ENCODE measurements at places on chromosomes 6 and 20.

GRCh38 chr6:163415620-163416556 lies 1.4 kb downstream of the QKI start:
- DNase-seq = peak; percentile 30

GRCh38 chr20:57135875-57136274 lies 130.6 kb downstream of the BMP7 start:
- no peak for DNase-seq

DNA sequence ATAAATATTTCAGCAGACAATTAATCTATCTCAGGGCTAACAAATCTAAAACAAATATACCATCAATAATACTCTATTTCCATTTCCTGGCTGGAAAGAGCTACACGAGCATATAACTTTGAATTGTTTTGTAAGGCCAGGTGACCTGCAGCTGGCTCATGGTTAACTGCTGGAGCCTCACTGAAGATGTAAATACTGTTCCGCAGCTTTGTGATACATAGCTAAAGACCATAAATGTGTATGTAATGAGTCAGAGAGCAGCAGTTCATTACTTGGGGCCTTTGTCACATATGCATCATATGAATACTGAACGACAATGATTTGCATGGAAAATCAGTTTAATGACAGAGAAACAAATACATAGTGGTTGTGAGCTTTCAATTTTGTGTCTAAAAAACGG lies 109.4 kb upstream of the CCN2 start:
- no peak for DNase-seq

DNA sequence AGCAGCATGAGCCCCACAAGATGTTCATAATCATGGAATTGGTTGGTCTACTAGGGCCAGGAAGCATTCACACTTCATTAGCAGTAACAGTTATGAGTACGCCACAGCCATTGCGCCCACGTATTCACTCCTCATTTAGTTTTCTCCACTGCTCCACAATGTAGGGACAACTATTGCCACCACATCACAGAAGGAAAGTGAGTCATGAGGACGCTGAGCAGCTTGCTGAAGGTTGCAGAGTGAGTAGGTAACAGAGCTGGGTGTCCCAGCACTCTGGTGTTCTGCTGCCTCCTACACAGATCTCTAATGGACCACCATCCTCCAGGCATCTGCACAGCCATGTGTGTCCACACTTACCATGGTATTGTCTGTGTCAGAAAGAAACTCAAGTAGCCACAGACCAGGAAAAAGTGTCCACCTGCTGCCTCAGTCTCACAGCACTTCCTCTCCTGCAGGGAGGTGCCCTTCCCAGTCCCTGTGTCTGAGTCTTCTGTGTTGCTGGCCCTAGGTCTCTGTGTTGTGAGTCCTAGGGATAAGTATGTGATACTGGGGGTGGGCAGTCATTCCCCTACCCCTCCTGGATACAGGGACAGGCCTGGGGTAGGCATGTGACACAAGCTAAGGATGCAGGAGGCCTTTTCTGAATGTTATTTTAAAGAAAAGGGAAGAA lies 103.9 kb downstream of the TTLL2 start:
- DNase-seq = no peak

- DNase-seq = no peak
Measured at GRCh38 chr6:13216236-13217014, 111.9 kb downstream of the TBC1D7 start.

DNA sequence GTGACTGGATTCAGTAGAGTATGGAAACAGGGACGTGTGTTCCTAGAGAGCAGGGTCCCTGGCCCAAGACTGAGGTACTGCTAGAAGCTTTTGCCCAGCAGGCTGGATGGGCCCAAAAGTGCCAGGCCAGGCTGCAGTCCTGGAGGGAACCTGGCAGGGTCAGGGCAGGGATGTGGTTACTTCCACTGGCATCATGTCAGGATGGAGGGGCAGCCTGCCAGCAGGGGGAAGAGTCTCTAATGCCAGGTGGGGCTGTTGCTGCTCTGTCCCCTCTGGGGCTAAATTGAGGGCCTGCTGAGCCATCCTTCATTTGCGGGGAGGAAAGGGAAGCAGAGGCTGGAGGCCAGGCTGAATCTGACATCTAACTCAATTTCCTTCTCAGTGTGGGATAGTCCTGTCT lies 17.2 kb downstream of the ZDHHC14 start:
- DNase-seq = no peak

GRCh38 chr20:40991181-40991889 lies 37.3 kb upstream of the TOP1 start:
- DNase-seq = no peak

DNA sequence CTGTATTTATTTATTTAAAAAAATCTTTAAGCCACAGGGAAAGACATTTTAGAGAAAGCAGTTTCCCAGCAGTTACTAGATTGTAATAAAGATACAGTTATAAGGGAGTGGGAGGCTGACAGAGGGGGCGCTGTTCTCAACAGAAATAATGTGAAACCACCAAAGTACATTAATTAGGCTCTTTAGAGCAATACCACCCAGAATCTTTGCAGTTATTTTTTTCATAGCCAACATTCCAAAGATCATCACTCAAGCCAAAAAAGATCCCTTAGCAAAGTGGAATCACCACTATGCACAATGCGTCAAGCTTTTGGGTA lies 331.3 kb upstream of the DEFB112 start:
- no peak for DNase-seq

- DNase-seq = no peak
Measured at GRCh38 chr20:8678098-8678776, 390.6 kb upstream of the PLCB4 start.

DNA sequence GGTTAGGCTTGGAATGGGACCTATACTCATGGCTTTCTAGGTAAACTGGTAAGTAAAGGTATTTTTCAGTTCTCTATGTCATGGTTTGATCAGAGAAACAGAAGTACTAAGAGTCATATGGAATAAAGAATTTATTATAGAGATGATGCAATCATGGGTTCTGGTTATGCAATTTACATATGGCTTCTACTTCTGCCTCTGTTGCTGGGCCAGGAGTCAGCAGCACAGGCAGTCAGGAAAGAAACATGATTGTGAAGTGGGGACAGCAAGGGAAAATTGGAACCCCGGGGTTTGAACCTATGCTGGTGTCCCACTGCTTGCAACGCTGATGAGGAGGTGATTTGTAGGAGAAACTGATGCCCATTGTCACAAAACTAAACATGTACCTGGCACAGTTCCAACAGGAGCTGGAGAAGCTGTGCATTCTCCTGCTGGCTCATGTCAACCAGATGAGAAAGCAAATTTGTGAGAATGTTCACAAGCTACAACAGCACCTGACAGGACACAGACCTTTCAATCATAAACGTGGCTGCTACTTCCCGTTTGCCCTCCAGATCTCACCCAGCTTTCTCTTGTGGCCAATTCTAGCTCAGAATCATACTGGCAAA lies 887.1 kb downstream of the TFAP2A start:
- DNase-seq = no peak

DNA sequence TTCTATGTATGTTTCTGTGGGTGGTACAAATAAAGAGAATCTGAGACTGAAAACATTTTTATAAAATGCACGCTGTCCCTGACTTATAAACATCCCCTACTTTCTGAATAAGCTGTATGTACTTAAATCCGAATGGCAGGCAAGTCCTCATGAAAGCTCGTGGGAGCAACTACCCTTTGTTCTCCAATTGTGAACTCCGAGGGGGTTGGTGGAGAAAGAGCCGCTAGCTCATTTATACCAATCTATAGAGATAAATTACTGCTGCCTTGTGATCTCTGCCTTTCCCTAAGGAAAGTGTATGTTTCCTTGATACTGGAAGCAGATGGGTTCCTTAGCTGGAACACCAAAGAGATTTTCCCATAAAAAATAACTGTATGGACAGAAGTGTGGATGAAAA lies 84.5 kb downstream of the GJA10 start:
- no peak for DNase-seq

DNA sequence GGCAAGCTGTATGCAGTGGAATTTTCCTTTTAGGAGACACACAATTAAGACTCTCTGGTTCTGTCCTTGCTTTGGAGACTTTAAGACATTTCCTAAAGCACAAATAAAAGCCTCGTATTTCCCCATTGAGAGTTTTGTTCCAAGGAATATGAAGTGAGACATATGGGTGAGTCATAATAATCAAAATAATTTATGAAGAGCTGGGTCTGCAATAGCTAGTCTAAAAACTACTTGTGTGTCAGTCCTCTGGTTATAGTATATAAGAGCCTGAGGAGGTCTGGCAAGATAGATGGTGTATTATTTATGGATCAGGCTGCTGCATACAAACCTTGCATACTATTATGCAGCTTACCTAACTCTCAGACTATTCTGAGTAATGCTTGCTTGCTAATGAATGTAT lies 142.6 kb downstream of the ADGRG6 start:
- DNase-seq = no peak

- DNase-seq = no peak
Measured at GRCh38 chr6:56951049-56951831, 3.7 kb upstream of the BEND6 start.

DNA sequence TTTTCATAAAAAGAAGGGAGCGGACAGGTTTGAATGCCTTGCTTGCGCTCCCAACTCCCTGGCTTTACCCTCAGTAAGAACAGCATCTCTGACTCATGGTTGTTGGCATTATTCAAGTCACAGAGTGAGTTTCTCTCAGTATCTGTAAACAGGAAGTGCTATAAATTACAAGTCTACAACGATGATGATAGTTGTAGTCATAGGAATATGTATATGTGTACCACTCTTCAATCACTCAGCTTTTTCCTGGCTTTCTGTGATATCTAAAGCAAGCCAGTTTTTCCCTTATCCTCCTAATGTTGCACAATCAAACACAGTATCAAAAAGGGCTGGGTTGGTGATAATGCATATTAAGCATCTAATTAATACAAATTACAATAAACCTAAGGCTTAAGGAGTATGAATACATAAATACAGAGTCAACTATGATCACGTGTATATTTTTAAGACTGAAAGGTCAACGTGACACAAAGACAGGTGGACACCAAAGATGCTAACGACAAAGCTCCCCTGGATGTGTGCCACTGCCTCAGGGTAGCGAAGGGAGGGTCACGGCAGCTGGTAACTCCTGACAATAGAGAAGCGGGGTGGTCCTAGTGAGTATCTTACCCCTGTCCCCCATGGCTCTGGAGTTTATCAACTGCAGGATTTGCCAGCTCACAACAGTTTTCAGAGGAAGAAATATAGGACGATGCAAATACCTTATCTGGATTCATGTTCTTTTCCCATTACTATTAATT lies 202.8 kb downstream of the BTBD9 start:
- no peak for DNase-seq

Measured in activated CD4-positive, alpha-beta T cell treated with anti-CD3 and anti-CD28 coated beads for 4 hours (primary cell).